ENCODE measurements at places on chromosomes 5 and 9.

DNA sequence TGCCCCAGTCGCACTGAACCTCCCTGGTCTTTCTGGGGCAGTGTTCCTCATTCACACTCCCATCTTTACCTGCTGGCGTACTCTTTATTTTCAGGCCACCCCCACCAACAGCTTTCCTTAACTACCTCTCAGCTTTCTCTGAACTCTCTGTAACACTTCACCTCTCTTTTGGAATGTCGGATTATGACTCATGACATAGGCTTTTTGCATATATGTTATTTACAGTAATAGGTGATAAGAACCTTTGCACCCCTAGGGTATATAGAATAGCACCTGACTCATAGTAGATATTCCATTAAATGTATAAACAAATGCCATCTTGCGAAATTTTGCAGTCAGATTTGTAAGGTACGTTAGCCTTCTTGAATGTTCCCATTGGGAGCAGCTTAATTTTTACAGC, 52.9 kb upstream of the MIER3 start:
- no peak for DNase-seq

DNA sequence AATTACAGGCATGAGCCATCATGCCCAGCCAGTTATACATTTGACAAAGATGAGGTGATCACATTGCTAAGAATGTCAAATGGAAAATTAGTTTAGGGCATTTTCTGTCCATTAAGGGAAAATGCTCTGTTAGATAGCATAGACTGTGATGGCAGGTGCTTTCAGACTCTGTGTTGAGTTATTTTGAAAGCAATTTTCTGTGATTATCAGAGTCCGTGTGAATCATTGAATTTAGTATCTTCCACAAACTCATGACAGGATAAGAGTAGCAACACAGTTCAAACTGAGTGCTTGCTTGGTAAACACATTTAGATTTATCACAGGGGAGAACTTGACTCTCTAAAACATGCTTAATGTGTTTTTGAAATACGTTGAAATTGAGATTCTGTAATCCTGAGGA, 69.0 kb downstream of the GAPVD1 start:
- no peak for DNase-seq

DNA sequence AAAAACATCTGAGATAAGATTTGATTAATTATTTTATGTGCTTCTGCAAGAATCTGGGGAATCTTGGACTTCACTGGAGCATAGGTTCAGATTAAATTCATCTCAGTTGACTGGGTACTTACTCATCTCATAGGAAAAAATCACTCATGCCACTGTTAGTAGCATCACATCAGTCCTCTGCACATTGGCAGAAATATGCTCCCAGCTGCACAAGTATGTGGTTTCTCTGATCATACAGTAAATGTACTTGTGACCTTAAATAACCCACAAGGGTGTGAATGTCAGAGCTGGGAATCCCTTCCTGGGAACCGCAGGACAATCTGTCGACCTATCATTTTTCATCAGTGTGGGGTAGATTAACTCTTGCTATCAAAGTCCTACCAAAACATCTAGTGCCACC, 203.7 kb upstream of the SLC24A2 start:
- no peak for DNase-seq

- no peak for DNase-seq
These were observed 126.4 kb upstream of the ICE1 start for GRCh38 chr5:5296051-5296450.

- no peak for DNase-seq
These were observed 1691.5 kb downstream of the MAT2B start for GRCh38 chr5:165196961-165197360.

- DNase-seq: no peak
These were observed 54.4 kb upstream of the TRAF1 start for GRCh38 chr9:120980951-120981350.

DNA sequence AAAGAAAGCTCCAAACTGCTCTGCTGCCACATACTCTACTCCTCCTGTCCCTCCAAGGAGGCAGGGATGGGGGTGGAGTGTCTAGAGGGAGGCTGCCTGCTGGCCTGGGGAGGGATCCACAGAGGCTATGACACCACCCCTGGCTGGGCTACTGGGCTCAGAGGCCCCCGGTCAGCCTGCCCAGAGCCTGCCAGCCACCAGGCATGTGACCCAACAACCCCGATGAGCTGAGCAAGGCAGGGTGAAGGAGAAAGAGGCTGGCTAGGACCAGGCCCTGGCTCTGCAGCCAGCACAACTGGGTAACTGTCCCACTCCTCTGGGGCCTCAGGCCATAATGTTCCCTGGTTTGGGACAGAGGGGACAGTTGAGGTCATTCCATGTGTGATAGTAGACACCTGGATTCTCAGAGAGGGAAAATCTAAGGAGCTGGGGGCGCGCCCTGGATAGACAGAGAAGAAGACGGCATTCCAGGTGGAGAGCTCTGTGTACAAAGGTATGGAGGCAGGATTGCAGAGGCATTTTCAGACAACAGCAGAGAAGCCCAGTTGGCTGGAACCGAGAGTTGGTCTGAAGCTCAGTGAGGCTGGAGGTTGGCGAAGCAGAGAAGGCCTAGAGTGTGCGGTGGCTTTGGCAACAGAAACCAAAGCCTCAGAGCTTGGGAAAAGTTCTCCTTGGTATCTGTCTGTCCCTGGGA, 33.8 kb upstream of the IL17B start:
- DNase-seq: no peak

DNA sequence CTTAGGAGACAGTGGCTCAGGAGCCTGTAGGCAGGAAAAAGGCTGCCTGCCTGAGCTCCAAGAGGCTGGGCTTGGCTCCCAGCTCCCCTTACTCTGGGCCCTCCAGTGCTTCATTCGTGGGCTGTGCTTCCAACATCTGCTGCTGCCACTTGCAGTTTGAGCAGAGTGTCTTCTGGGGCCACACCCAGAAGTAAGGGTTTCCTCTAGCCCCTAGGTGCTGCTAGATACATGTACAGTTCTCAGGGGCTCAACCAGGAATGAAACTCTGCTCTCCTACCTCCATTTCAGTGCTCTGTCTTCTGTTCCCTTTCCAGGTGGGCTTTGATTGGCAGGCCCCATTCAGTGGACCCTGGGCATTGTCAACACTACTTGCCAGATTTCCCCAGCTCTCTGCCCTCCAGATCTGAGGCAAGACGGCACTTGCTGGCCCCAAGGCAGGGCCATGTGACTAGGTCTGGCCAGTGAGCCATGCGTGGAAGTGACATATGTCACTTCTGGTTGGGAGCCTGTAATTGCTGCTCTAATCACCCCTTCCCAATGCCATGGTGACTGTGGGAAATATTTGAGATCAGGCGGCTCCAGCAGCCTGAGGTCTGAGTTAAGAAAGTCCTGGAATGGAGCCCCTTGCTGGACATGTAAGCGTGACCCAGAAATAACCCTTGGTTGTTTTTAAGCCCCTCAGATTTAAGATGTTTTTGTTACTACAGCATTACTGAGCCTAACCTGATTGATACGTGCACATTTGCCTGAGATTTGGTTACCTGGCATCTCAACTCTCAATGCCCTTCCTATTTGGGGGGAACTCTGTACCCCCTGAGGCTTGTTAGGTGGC, 9.4 kb upstream of the BOD1 start:
- no peak for DNase-seq

- DNase-seq: no peak
These were observed 63.4 kb downstream of the PSMB7 start for GRCh38 chr9:124351672-124352468.

GRCh38 chr5:1129711-1130055, 17.8 kb upstream of the SLC12A7 start:
- no peak for DNase-seq

All from common myeloid progenitor, CD34-positive (primary cell).